ENCODE measurements at places on chromosomes 5 and 9. TPM values are rescaled to one million over a fixed set of nuclear protein-coding genes. Genes with fewer than 3 reads are reported as not detected.

- no peak for DNase-seq
- no peaks in the 10 kb centered on the region for H3K27me3 ChIP-seq
- no peak overlapping the region for H3K4me3 ChIP-seq
Measured at GRCh38 chr5:107263387-107264018, 407.2 kb downstream of the EFNA5 start.

ENTREP1 gene
- 4.2 TPM for total RNA-seq

DNA sequence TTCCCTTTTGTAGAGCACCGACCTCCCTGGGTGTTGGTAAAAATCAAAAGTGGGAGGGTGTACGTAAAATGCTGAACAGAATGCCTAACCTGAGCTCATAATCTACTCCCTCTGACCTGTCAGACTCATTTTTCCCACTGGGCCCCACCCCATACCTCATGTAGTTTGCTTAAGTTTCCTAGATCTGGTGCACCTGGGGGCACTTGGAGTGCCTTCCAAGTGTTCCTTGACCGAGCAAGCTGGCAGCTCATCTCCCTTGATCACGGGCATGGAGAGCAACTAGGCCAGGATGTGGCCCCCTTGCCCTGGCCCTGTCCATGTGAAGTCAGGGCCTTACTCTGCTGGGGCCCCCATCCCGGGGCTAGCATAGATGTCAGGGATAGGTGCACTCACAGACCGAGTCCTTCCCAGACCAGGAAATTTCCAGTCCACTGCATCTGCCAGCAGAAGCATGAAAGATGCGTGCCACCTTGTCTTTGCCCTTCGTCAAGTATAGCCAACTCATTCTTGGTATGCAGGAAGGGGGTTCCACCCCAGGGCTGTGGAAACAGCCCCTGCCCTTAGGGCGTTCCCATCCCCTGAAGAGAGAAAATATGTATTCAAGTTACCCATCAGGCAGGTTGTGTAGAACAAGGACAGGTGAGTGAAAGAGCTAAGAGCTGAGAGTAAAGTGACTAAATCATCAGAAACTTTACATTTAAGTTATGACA is 41.9 kb downstream of the SLC22A5 start:
- no peak for DNase-seq
- H3K36me3 ChIP-seq: no peaks in the 10 kb centered on the region
- H3K4me1 ChIP-seq: no peaks in the 10 kb centered on the region
- H3K4me3 ChIP-seq: peak overlapping the region; percentile 96

DNA sequence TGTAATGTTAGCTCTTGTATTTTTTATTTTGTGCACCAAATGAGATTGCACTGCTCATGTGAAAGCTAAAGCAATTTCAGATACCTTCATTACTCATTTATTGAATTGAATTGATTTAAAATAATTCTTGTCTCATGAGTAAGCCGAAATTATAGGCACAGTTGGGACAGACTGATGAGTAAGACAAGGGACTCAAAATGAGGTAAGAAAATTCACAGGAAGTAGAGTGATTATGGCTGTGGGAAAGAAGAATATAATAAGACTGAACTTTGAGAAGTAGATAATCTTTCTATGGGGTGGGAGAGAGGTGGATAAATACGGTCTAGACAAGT is 51.1 kb downstream of the NUDT12 start:
- no peak for DNase-seq
- H3K27ac ChIP-seq: no peak overlapping the region
- H3K27me3 ChIP-seq: no peaks in the 10 kb centered on the region

HAVCR1 gene
- total RNA-seq: not detected

- H3K4me3 ChIP-seq: no peak overlapping the region
- no peaks in the 10 kb centered on the region for H3K27me3 ChIP-seq
- no peaks in the 10 kb centered on the region for H3K36me3 ChIP-seq
- H3K27ac ChIP-seq: no peak overlapping the region
- DNase-seq: no peak
Measured at GRCh38 chr9:101791938-101792337, 53.5 kb upstream of the GRIN3A start.

GRCh38 chr9:71758277-71758676 is 10.0 kb downstream of the CEMIP2 start:
- DNase-seq: no peak
- H3K27me3 ChIP-seq: no peaks in the 10 kb centered on the region
- H3K4me3 ChIP-seq: no peak overlapping the region
- H3K36me3 ChIP-seq: no peaks in the 10 kb centered on the region

DNA sequence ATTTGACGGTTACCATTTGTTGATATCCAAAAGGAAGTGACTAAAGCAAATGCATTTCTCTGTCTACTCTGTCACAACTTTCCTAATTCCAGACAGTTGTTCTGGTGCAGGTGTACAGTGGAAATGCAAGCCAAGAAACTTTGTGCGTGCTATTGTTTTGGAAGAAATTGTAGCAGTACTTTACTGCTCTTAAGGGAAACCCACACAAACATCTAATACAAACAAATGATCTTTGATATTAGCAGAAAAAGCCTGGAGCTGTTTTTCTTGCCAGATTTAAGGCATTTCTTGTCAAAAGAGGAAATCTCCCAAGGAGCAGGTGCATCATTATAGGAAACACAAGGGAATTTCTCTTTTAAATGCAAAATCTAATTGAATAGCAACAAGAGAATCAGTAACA is 2.0 kb downstream of the SNCAIP start:
- peaks cover 8% of the 10 kb centered on the region for H3K4me1 ChIP-seq
- H3K27ac ChIP-seq: no peak overlapping the region
- H3K4me3 ChIP-seq: peak overlapping the region; percentile 20
- no peak for DNase-seq
